ENCODE measurements at places on chromosomes 7 and 10.

DNA sequence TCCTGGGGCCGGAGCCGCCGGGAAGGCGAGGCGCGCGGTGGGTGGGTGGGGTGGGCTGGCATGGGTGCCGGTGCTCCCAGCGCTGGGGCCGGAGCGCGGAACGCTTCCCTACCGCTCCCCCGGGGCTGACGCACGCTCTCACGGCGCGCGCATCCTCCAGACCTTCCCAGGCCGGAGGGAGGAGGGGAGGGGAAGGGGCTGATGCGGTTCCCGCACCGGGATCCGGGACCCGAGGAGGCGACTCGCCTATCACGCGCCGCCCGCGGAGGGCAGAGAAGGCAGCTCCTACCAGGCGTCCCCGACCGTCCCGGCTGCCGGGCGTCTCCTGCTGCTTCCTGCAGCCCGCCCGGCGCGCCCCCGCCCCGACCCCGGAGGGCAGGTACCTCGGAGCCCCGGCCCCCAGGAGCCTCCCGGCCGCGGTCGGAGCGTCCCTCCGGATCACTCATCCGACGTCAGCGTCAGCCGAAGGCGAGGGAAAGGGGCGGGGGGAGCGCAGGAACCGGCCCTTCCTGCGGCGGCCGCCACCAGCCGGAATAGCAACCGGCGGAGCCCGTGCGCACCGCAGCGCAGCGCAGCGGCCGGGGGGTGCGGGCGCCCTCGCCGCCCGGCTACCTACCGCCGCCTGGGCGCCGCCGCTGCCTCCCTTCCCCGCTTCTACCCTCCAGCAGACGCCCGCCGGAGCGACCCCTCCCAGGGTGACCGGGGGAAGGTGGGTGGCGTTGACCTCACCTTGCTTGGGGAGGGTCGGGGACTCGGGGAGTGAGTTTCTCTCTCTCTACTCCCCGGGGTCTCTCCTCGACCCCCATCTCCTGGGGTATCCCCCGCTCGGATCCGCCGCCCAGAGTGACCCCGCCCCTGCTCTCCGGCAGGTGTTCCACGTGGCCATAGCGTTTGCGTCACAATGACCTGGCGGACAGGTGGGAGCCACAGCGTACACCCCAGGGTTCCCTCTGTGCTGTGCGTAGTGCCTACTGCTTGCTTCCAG lies at the start of gene ICA1:
Gene ICA1 (minus strand): TSS at position 457 of the 985 bp plus-strand sequence. CDS start 26,241 bp downstream, outside the sequence.
- peaks cover 70% of the 10 kb centered on the region for H3K27me3 ChIP-seq
- no peak within 1 kb of the TSS for H3K27ac ChIP-seq
- DNase-seq: no peak
- peak within 1 kb of the TSS; percentile 63 for H3K4me3 ChIP-seq
- no peaks in the 10 kb centered on the region for H3K36me3 ChIP-seq

GRCh38 chr10:74083304-74083703 lies 67.3 kb downstream of the AP3M1 start:
- no peak overlapping the region for H3K4me3 ChIP-seq
- no peaks in the 10 kb centered on the region for H3K27me3 ChIP-seq
- peaks cover 31% of the 10 kb centered on the region for H3K4me1 ChIP-seq

DNA sequence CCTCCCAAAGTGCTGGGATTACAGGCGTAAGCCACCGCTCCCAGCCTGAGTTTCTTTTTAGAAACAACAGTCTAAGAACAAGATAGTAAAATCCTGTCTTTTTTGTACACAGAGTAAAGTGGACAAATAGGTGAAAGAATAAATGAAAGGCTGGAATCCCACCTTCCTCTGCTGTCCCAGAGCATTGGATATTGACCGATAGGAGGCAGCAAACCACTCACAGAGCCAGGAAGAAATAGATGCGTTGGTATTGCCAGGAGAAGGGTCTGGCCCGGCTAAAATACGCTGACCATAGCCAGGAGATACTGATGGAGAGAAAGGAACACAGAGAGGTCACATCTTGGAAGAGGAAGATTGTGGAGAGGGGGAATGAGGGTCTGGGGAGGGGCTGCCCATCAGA lies 11.4 kb upstream of the ZNF12 start:
- H3K4me1 ChIP-seq: peaks cover 5% of the 10 kb centered on the region
- H3K27me3 ChIP-seq: peaks cover 71% of the 10 kb centered on the region
- no peak overlapping the region for H3K27ac ChIP-seq

GRCh38 chr7:99362801-99363200 lies 11.7 kb upstream of the ARPC1B start:
- DNase-seq: no peak
- H3K27me3 ChIP-seq: no peaks in the 10 kb centered on the region
- H3K27ac ChIP-seq: no peak overlapping the region
- H3K4me3 ChIP-seq: no peak overlapping the region

DNA sequence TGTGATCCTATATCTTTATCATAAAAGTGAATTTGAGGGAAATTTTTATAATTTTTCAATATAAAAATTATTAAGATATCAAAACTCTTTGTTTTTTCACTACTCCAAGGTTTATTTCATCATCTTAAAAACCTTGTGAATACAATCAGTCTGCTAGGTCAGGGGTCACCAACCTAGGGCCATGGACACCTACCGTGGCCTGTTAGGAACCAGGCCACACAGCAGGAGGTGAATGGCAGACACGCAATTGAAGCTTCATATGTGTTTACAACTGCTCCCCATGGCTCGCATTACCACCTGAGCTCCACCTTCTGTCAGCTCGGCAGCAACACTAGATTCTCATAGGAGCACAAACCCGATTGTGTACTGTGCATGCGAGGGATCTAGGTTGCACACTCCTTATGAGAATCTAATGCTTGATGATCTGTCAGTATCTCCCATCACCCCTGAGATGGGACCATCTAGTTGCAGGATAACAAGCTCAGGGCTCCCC lies 271.2 kb upstream of the C7orf33 start:
- H3K4me3 ChIP-seq: no peak overlapping the region
- H3K27ac ChIP-seq: no peak overlapping the region
- no peaks in the 10 kb centered on the region for H3K36me3 ChIP-seq
- H3K27me3 ChIP-seq: peaks cover 16% of the 10 kb centered on the region
- no peaks in the 10 kb centered on the region for H3K4me1 ChIP-seq

GRCh38 chr7:75743455-75743859 lies 4.7 kb upstream of the HIP1 start:
- peaks cover 7% of the 10 kb centered on the region for H3K36me3 ChIP-seq
- H3K27me3 ChIP-seq: no peaks in the 10 kb centered on the region
- H3K4me3 ChIP-seq: no peak overlapping the region
- no peak overlapping the region for H3K27ac ChIP-seq
- H3K4me1 ChIP-seq: peaks cover 13% of the 10 kb centered on the region

DNA sequence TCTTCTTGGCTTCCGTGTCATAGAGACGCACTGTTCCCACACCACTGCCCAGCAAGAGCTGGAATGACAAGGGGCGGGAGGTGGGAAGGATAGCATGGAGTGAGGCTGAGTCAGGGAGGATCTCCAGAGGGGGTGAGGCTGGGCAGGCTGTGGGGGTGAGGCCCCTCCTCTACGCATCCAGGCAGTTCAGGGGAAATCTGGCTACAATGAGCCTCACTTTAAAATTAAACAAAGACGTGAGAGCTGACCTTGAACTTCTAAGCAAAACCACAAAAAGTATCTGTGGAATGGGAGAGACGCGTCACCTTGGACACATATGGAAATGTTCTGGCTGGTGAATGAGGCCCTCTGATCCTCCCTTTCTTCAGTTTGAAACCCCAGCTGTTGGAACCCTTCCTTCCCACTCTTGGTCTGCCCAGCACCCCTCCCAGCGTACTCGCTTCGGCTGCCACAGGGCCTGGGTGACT lies 17.7 kb downstream of the WDR91 start:
- no peaks in the 10 kb centered on the region for H3K4me1 ChIP-seq
- DNase-seq: no peak
- peaks cover 52% of the 10 kb centered on the region for H3K36me3 ChIP-seq
- H3K4me3 ChIP-seq: no peak overlapping the region

DNA sequence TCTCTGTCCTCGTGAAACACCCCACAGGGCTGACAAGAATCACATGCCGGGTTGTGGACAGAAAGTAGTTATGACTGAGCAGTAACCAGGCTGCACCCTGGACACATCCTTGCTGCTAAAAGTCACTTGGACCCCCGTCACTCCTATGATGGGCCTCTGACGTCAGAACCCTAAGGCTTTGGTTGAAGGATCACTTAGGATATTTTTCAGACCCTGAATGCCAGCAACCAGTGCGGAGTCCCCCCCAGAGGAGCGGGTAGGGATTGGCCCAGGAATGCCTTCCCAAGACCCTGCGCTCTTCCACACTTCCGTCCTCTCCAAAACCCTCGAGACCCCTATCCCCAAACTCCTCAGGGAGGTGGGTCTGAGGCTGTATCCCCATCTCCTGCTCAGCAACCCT lies 52.1 kb downstream of the CFAP46 start:
- H3K27me3 ChIP-seq: peaks cover 55% of the 10 kb centered on the region
- no peaks in the 10 kb centered on the region for H3K36me3 ChIP-seq
- DNase-seq: no peak
- no peak overlapping the region for H3K4me3 ChIP-seq
- no peak overlapping the region for H3K27ac ChIP-seq

DNA sequence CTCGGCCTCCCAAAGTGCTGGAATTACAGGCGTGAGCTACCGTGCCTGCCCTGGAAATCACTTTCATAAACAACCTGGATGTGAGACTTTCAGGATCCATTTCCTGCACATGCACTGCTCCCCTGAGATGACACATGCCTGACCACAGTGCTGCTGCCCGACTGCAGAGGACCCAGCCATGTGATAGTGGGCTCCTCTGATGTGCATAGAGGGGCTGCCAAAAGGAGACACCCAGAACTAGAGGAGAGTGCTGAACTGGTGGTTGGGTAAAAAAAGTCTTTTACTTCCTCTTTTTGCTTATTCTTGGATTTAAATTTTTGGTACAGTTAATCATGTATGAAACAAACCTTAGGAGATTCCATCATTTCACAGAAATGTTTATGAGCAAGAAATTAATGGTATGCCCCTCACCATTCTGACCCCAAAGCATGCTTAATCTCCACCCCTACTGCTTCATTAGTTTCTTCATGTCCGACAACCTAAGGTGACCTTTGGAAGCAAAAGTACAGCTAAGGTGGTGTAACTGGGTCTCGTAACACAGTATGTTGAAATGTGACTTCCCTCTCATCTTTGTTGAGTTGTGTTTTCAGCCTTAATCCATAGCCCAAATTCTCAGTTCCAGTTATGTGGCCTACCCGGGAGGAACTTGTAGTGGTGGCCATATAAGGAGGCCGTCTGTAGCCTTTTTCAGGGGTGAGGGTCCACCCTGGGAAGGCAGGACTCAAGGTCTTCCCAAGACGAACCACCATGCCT lies 111.1 kb downstream of the RNF216 start:
- H3K27me3 ChIP-seq: no peaks in the 10 kb centered on the region
- H3K4me3 ChIP-seq: no peak overlapping the region
- H3K4me1 ChIP-seq: peaks cover 8% of the 10 kb centered on the region
- H3K36me3 ChIP-seq: peaks cover 20% of the 10 kb centered on the region

DNA sequence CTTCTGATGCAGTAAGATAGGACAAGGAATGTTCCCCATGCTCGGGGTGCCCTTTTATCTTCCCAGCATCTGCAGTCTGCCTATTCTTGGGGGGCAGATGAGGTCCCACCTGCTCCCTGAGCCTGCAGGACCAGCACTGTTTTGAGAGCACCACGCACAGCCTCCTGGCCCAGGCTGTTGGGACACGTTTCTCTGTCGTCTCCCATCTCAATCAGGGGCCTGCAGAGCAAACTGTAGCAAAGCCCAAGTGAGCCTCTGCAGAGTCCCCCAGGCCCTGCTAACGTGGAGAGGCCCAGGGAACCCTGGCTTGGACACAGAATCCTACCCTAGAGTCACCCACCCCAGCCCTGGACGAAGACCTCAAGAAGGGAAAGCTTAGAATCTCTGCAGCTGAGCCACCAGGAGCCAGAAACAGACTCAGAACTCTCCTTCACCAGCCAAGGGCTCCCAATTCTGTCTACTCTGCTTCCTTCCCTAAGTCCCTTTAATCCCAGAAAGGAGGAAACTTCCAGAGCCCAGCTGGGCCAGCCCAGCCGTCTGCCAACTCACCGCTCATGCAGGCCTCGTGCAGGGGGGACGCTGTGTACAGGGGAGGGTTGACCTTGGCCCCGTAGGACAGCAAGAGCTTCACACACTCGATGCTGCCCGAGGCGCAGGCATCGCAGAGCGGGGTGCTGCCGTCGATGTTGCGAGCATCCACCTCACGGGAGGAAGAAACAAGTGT lies 15.6 kb downstream of the ASB13 start:
- no peaks in the 10 kb centered on the region for H3K36me3 ChIP-seq
- H3K27me3 ChIP-seq: peaks cover 13% of the 10 kb centered on the region
- H3K4me3 ChIP-seq: no peak overlapping the region
- no peak for DNase-seq
- no peaks in the 10 kb centered on the region for H3K4me1 ChIP-seq

DNA sequence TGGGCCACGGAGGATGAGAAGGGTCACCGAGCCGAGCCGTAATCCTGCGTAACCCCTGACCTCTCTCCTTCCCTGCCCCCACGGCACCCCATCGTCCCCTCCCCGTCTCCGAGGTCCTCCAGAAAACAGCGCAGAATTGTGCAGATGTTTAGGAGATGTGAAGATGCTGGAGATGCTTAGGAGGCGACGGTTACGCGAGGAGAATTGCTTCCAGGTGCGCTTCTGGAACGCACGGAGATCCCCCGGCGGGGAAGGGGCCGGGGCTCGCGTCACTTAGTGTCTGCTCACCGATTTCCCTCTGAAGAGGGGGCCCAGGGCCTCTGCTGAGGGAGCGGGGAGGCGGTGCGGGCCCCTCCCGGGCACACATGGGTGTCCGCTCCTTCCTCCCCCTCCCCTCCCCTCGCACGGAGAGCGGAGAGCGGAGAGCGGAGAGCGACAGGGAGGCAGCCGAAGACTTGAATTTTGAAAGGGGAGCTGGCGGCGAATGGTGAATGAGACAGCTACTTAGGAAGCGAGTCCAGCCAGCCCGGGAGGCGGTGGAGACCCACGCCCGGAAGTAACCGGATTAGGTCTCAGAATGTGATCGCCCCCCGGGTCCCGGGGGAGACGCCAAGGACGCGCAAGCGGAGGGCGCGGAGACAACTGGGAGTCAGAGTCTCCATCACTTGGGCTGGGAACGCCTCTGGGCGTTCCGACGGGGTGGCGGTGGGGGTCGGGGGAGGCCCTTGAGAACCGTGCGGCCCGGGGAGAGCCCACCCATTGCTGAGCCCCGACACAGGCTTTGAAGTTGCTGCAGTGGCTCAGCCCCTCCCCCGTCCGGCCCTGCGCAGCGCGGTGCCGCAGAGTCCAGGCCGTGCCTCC lies 8.7 kb upstream of the EN2 start:
- DNase-seq: no peak
- H3K27ac ChIP-seq: no peak overlapping the region
- H3K27me3 ChIP-seq: peaks cover 53% of the 10 kb centered on the region
- peaks cover 13% of the 10 kb centered on the region for H3K4me1 ChIP-seq
- peaks cover 4% of the 10 kb centered on the region for H3K36me3 ChIP-seq
- peak overlapping the region; percentile 23 for H3K4me3 ChIP-seq

GRCh38 chr7:151488096-151488495 lies 31.6 kb downstream of the RHEB start:
- no peak overlapping the region for H3K4me3 ChIP-seq
- no peaks in the 10 kb centered on the region for H3K27me3 ChIP-seq
- peaks cover 10% of the 10 kb centered on the region for H3K4me1 ChIP-seq
- H3K27ac ChIP-seq: no peak overlapping the region
- peaks cover 52% of the 10 kb centered on the region for H3K36me3 ChIP-seq

GRCh38 chr10:96512524-96513304 lies 1.0 kb downstream of the TLL2 start:
- H3K36me3 ChIP-seq: no peaks in the 10 kb centered on the region
- peak overlapping the region; percentile 77 for H3K4me3 ChIP-seq
- H3K27ac ChIP-seq: no peak overlapping the region
- peaks cover 35% of the 10 kb centered on the region for H3K27me3 ChIP-seq
- no peak for DNase-seq

GRCh38 chr7:136102881-136103280 lies 125.7 kb upstream of the MTPN start:
- H3K36me3 ChIP-seq: no peaks in the 10 kb centered on the region
- no peak overlapping the region for H3K27ac ChIP-seq
- peaks cover 8% of the 10 kb centered on the region for H3K4me1 ChIP-seq
